Naive B cell (primary cell): ENCODE measurements at places on chromosomes 11 and 22.

DNA sequence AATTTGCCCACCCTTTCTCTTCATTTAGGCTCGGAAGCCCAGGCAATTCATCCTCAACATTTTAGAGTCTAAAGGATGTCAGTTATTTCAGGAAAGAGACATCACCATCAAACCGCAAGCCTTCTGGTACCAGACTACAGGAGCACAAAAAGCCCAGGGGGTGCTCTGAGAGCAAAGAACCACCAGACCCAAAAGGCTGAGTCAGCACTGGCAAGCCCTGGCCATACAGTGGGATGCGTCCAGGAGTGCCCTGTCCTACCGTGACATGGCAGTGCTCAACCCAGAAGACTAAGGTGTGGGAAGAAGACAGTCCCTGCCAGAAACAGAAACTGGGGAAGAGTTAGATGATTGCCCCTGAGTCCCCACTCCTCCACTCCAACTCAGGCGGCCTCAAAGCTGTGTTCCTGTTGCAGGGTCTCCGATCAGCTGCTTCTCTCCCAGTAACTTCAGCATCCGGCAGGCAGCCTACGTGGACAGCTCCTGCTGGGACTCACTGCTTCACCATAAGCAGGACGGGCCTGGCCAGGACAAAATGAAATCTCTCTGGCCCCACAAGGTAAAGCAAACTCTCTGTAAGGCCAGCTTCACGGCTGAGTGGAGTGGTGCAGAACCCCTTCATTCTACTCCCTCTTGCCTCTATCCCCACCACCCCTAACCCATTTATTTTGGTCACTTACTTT is 1.5 kb downstream of the PANX3 start:
- no peak for DNase-seq

DNA sequence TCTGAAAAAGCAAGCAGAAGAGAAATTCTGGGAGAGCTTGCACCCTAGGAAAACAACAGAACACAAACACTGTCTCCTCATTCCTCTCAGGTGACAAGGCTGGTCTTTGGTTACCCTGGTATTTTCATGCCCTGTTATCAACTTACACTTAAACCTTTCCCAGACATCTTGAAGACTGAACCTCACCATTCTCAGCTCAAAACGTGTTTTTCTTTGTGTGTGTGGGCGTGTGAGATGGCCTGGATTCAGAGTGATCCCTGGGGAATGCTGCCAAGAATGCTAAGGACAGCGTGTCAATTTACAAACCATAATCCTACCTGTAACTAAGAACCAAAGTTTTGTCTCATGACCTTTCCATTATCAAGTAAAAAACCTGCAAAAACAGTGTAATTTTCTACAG is 33.3 kb downstream of the ELF5 start:
- DNase-seq: no peak

DNA sequence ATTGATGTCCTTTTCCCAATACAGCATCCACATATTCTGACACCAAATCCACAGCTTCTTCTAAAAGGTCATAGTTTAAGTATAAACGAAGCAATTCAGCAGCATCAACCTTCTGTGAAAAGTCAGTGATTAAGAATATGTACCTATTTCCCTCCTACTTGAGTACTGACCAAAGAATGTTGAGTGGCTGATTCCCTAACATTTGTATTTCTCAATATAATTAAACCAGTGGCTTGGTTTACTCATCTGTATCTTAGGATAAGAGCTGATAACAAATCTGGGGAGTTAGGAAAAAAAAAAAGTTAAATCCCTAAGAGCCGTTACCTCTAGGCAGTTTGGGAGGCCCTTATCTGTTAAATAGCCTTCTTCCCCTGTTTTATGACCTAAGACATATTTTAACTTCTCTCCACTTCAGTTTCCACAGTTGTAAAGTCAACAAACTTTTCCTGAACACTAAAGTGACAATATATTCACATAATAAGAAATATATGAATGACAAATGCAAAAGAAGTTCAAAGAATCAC is 16.0 kb upstream of the FNBP4 start:
- DNase-seq: no peak

GRCh38 chr11:19592842-19593241 is 119.8 kb upstream of the NAV2 start:
- no peak for DNase-seq

GRCh38 chr22:44404341-44405020 is 91.7 kb upstream of the SHISAL1 start:
- DNase-seq: no peak

DNA sequence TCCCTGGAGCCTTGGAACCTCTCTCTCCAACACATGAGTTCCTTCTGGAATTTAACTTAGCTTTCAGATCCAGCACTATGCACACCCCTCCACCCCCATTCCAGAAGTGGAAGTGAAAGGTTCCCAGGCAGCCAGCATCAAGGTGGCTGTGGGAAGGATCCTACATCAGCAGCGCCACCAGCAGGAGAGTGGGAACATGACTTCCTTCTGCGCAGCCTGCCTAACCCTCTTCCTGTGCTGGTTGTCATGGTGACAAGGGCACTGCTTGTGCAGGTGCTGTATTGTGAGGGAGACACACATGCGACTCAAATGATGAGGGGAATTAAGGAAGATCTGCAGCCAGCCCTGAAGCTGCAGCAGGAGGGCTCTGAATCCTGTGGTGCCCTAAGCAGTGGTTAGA is 904.5 kb upstream of the API5 start:
- no peak for DNase-seq

DNA sequence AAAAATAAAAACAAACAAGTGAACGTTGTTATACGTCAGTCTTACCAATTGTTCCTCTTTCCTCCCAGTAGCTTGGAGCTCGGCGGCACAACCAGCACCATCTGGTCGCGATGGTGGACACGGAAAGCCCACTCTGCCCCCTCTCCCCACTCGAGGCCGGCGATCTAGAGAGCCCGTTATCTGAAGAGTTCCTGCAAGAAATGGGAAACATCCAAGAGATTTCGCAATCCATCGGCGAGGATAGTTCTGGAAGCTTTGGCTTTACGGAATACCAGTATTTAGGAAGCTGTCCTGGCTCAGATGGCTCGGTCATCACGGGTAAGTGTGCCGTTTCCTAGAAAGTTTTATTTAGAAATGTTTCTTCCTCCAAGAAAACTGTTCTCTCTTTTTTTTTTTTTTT is 47.9 kb downstream of the PPARA start:
- no peak for DNase-seq

DNA sequence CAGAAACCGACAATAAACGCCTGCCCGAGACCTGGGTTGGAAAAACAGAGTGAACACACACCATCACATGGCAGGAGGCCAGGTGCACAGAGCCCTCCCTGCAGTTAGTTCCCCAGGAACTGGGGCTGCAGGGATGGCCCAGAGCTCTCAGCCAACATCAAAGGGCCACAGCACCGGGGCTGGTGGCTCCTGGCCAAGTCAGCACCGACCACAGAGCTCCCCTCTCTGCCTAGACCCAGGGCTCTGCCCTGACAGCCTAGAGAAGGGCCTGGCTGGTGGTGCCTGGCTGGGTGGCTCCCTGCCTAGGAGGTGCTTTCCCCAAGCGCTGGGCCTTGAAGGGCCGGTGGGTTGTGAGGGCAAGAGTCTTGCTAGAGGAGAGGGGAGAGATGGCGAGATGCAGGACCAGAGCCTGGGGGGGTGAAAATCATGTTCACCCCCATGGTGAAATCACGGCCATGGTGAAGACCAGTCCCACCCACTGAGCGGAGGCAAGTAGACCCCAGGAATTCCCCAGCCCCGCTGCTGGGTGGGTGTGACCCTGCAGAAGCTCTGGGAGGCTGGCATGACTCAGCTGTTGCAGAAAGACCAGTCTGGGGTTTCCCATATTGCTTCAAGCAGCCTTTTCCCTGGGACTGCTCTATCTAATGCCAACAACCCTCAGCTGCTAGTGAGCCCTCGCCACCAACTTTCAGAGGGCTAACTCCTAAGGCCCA is 7.2 kb upstream of the BID start:
- no peak for DNase-seq

DNA sequence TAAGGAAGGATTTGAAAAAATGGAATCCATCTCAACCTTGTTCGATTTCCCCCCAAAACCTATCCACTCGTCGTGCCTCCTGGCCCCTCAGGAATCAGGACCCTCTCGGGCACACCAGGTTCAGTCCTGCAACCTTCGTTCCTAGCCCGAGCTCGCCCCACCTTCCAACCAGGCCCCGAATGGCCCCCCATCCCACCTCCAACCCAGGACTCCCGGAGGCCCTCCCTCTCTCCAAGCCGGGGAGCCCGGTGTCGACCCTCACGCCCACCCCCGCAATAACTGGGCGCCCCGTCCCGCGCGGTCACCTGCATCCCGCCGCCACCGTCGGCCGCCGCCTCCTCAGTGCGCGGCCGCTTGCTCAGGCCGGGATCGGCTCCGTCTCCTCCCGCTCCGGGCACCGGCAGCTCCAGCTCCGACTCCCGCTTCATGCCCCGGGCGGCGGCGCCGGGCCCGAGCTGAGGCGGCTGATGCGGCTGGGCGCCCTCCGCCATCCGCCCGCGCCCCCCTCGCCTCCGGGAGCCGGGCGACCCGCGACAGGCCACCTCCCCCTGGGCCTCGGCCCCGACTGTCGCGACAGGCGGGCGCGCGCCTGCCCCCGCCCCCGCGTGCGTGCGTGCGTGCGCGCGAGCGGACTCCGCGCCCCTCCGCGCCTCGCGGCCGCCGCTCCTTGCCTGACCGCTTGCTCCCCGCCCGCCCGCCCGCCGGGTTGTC is 534 bp downstream of the RBFOX2 start:
- peak; percentile 14 for DNase-seq

DNA sequence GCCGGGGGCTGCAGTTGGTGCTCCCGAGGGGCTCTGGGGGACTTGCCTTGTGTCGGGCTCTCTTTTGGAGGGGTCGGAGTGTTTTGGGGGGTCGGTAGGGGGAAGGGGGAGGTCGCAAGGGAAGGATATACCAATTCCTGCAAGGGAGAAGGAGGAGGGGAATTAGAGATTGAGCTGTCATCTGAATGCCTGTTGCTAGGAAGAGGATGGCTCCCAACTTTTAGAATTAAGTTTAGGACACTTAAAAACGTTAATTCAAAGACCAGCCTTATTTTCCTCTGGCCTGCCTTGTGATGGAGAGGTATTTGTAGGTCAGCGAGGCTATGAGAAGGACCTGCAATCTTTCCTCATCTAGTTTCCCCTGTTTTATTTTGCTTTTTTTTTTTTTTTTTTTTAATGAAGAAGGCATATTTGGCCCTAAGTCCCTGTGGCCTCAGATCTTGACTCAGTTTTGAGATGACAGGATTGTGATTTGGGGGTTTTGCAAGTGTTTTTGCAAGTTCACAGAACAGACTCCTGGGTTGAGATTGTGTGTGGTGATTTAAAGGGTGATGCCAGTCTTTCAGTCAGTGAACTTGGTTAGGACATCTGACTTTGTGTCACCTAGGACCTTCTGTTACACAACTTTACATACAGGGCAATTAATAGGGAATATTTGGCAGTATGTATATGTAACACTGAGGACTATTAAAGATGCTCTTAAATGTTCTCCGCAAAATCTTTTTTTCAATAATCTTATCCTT is 672 bp downstream of the TMEM135 start:
- no peak for DNase-seq

DNA sequence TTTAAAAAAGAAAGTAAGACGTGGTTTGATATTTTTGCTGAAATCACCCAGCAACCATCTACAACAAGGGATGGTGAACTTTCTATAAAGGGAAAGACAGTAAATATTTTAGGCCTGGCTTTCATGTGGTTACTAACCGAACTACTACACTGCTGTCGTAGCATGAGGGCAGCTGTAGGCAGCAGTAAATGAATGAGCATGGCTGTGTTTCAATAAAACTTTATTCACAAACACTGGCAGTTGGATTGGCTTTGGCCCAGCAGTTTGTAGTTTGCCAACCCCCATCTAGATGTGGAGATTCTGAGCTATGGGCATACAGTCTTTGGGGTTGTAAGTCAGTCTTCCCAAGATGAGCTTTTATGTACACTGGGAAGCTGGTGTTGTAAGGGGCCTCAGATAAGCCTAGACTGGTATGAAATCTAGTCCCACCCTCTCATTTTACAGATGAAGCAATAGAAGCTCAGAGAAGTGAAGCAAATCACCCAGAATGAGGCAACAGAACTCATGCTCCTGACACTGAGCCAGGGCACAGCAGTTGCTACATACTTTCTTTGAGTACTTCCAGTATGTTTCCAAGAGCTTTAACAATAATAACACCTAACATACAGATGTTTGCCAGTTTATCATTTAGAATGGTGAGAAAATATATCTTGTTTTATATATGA is 204.4 kb downstream of the ADAMTS15 start:
- DNase-seq: no peak

- no peak for DNase-seq
Observed at GRCh38 chr22:48535868-48536540, 1291.7 kb downstream of the BRD1 start.

DNA sequence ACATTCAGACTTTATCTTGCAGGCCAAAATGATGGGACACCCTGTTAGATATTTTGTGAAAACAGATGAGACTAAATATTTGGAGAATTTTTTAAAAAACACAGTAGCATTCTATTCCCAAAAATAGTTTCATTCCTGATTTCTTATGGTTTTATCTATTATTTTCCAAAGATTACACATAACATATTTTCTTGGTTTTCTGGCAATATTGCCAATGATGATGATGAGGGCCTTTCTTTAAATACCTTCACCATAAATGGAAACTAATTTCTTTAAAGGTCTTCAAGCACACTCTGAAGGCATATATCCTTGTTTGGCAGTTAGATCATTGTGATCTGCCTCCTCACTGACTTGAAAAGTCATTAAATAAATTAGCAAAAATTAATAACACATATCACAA is 522.3 kb upstream of the LUZP2 start:
- no peak for DNase-seq

DNA sequence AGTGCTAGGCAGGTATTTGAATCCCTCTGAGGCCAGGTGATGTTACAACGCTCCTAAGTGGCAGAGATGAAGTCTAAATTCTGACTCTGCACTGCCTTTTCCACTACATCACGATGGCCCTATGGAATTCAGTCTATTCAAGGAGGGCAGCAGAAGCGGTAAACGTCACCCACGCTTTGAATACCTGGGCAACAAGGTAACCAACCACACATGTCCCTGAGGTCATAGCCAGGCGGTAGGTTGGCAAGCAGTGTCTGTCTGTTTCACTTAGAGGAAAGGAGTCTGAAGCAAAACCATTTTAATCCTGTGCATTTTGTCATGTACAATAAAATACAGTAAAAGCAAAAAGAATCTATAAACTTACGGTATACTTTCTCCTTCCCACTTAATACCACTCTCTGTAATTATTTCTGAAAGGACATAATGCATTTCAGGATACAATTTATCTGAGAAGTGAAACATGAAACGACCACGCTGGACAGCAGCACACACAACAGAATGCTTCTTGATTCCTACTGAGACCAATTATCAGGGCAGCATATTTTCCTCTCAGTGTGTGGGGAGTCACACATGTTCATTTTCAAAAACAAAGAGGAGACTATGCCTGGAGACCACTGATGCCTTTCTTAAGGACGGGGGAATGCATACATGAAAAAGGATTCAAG is 51.3 kb downstream of the PRDM10 start:
- DNase-seq: no peak

DNA sequence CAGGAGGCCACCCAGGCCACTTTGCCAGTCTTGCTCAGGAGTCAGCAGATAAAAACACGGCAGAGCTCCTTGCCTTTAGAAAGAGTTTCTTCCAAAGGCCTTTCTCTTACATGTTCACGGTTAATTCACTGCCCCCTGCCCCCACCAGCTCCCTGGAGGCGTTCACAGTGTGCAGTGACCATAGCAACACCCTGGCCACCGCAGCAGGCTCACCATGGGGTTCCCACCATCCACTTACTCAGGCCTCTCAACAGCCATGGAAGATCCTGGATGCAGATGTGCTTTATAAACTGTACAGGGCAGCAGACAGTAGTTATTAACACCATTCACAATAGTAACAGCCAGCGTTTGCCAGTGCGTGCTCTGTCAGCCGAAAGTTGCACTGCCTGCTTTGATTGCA is 10.6 kb upstream of the MYO7A start:
- no peak for DNase-seq
